ENCODE measurements at places on chromosomes 12 and 14. TPM values are rescaled to one million over a fixed set of nuclear protein-coding genes. Genes with fewer than 3 reads are reported as not detected.

Gene POP5
- total RNA-seq, result 25.7 TPM

Gene PTGER2
- not detected for total RNA-seq

Gene SLC22A17
- total RNA-seq, result 4.6 TPM

Gene GALNT9
- not detected for total RNA-seq

Gene VWF
- 2,328 TPM for total RNA-seq

Gene RAPGEF3
- total RNA-seq, result 53.6 TPM

Gene MMP14
- total RNA-seq, result 603 TPM

Gene OR4E2
- total RNA-seq, result not detected

Gene POTEM
- not detected for total RNA-seq

Gene SLC25A21
- total RNA-seq, result 0.92 TPM

DNA sequence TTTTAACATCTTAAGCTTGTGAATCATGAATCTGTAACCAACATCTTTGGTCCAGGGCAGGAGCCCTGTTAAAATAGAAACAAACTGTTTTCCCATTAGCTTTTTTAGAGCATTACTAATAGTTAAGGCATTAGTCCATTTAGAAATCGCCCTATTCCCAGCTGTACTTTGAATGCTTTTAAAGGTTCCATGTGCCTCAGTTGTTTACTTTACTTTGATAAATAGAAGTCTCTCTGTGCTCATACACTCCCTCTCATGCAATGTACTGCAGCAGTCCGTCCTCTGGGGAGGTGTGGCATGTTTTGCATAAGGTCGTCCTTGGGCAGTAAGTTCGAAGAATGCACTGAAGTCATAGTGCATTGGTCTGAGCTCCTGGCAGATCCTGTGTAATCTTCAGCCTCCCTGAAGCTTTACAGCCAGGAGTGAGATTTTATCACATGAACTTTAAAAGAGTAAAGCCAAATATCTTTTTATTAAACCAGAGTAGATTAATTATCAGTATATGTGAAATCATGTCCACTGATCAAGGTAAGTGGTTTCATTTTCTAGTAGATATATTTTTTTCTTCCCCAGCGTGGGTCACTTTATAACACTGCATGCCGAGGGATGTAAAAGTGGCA is 134.7 kb downstream of the FGD4 start:
- peak; percentile 89 for DNase-seq

DNA sequence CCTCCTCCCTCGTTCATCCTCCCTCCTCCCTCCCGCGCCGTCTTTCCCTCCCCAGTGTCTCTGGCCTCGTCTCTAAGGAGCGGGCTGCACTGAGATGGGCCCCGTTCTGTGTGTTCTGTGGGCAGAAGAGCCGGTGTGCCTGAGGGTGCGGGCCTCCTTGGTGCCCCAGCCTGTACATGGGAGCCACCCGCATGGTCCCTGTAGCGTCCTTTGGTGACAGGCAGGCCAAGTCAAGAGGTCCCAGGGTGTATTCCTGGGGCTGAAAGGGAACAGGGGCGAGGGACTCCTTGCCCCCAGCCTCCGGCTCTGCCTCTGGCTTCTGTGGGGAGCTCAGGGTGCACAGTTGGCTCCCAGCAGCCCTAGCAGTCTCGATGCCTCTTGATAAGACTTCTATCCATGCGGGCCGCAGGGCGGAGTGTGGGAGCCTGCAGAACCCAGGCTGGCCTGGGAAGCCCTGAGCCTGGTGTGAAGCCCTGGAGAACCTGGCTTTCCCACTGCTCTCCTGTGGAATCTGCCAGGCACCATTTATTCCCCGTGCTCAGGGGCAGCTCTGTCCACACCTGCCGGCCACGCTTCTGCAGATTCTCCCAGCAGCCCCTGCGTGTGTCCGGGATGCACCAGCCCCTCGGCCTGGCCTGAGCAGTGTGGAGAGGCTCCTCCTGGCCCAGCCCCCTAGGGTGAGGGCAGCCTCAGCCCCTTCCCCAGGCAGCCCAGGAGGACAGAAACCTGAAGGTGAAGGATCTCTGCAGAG is 181.3 kb downstream of the KIF26A start:
- DNase-seq, result no peak

GRCh38 chr12:750366-751191 is 1.8 kb upstream of the WNK1 start:
- no peak for DNase-seq

- no peak for DNase-seq
These were observed 493.2 kb upstream of the GARIN6 start for GRCh38 chr12:99154216-99154982.

DNA sequence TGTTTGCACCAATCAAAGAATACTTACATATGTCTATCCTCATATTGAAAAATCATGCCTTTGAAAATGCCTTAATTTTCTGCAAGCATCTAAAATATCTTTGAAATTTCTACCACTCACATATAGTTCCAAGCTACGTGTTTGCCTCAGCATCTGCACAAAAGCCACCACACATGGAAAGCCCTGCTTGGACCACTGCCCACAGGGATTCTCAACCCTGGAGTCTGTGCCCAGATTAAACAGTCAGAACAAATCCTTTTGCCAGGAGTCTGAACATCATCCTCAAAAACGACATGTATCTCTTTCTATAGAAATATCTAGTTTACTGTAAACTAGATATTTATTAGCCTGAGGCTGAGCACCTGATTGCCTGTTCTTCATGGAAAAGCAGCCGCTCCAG is 32.6 kb downstream of the ARMH4 start:
- DNase-seq, result no peak

GRCh38 chr14:106586098-106586704 is 1059.8 kb downstream of the TMEM121 start:
- no peak for DNase-seq

DNA sequence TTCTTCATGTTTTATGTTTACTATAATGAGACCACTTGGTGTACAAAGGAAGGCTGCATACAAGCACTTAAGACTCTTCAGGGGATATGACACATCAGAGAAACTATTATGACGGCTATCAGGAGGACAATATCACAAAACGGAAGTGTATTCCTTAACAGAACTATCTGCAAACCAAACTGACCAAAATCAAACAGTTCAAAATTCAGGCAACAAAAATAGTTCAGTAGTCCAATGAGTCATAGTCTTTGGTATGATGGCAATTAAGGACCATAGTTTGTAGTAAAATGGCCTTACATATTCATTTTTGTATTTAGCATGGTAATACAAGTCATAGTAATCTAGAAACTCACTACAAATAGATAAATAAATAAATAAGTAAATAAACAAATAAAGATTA is 1638.7 kb upstream of the SEL1L start:
- DNase-seq, result no peak

- no peak for DNase-seq
These were observed 104.3 kb upstream of the MAX start for GRCh38 chr14:65206448-65207096.

DNA sequence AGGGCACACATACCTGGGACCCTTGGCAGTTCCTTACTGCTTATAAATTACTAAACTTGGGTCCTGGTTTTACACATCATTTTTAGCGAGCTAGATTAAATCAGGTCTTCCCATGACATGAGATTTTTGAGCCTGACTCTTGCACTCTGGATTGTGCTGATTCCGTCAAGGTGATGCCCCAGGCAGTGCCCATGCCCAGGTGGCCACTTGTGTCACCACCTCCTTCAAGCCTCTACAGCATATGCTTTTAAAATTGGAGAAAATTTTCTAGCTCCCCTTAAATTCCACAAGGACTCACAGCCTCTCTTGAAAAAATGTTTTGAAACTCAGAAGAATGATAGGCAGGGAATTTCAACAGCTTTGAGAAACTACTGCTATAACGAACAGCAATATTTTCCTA is 9.6 kb downstream of the PTPN21 start:
- DNase-seq, result no peak

GRCh38 chr14:35949920-35950513 is 123.9 kb downstream of the BRMS1L start:
- DNase-seq, result no peak

DNA sequence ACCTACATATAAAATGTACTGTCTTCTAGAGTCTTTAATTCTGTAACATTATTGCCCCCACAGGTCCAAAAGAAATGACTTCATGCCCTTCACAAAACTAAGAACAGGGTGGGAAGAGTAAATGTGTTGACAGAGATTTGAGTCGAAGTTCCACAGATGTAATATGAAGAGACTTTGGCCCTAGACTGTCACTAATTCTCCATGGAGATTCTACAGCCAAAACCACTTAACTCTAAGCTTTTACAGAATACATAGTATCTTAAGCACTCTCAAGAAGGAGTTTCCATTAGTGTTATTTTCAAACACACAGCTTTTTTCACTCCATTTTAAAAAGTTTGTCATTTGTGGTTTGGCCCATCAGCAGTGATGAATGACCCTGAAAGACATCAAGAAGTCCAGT is 56.3 kb downstream of the ABCC9 start:
- DNase-seq, result no peak

GRCh38 chr12:53078425-53079225 is 565 bp downstream of the SPRYD3 start:
- no peak for DNase-seq

DNA sequence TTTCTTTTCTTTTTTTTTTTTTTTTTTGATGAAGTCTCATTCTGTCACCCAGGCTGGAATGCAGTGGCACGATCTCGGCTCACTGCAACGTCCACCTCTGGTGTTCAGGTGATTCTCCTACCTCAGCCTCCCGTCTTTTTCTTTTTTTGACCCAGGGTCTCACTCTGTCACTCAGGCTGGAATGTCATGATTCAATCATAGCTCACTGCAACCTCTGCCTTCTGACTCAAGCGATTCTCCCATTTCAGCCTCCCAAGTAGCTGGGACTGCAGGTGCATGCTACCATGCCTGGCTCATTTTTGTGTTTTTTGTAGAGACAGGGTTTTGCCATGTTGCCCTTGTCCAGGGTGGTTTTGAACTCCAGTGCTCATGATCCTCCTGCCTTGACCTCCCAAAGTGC is 12.0 kb downstream of the FUT8 start:
- DNase-seq, result no peak

DNA sequence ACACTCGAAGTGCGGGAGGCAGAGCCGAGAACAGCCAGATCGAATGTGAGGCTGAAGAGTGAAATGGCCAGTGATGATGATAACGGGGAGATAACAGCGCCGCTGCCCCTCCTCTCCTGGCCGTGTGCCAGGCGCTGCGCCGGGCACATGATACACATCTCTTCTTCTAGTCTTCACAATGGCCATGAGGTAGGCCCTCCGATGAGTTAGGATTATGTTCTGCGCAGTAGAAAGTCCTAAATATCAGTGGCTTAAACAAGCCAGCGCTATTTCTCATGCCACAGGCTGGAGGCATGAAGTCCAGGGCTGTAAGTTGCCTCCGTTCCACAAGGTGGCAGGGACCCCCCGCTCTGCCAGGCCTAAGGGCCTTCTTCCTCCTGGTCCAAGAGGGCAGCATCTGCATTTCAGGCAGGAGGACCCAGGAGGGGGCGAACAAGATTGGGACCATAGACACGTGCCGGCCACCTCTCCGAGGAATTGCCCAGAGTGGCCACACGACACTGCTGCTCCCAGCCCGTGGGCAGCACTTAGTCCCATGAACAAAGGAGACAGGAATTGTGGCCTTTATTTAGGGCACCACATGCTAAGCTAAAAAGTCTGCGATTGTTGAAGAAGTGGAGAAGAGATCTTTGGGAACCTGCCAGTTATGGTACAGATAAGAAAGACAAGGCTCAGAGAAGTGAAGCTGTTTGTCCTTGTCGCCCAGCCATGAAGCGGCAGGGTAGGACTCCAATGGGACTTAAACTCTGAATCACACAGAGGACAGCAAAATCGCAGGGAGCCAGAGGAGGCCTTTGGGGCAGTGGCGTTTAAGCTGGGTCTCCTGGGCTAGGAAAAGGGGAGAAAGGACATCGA is 10.9 kb upstream of the HVCN1 start:
- DNase-seq, result no peak

- no peak for DNase-seq
These were observed 122.5 kb upstream of the CNTN1 start for GRCh38 chr12:40569626-40570179.

DNA sequence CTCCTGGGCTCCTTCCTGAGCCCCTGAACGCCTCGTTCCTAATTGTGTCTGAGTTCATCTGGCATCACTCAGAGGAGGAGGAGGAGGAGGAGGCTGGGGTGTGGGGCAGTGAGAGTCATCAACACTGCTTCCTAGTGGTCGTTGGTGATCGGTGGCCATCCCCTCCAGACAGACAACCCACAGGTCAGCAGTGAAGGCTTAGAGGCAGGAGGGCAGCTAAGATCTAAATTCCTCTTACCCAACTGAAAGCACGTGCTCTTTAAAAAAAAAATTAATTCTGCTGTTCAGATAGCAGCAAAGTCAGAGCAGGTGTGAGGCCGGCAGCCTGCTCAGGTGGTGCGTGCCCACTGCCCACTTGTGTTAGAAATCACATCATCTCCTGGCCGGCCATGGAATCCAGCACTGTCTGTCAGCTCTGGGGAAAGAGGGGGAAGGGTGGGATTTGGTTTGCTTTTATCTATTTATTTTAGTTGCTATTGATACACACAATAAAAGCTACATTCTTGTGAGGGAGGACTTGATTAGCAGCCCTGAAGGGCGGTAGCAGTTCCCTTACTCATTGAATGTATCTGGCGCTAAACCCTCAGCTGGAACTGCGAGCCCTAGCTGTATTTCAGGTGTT is 46.6 kb downstream of the PPP2R5C start:
- DNase-seq, result no peak

GRCh38 chr12:22919883-22920282 is 294.9 kb downstream of the ETNK1 start:
- DNase-seq, result no peak

GRCh38 chr12:39846304-39846703 is 226.7 kb upstream of the ABCD2 start:
- no peak for DNase-seq

DNA sequence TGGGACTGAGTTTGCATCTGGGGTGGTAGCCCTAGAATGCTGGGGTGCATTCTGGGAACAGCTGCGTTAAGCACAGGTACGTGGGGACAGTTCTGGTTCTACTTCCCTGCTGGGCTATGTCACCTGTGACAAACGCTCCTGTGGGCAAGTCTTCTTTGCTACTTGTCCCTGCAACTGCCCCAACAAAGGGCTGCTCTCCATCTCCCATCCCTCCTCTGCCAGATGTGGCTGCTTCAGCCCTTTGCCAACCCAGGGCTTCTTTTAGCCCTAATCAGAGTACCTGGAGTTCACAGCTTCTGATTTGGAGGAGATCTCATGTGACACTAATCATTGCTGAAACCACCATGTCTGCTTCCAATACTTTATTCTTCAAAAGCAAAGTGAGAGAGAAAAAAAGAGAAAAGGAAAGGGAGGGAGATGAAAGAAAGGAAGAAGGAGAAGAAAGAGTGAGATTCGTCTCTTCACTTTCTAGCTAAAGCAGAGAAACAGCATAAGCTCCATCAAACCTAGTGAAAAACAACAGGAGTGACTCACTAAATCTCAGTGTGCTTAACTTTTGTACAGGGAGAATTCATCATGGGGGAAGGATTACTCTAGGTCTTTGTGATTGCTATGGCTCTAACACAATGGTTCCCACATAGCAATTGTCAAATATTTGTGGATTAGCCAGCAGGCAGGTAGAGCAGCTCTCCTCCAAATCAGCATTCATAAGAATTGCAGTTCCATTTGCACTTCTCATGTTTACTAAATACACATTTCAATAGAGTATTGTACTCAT is 174.8 kb downstream of the LRIG3 start:
- DNase-seq, result no peak

- no peak for DNase-seq
These were observed 4.1 kb downstream of the MAP1LC3B2 start for GRCh38 chr12:116563262-116563661.

GRCh38 chr14:64950889-64951288 is 8.3 kb upstream of the GPX2 start:
- DNase-seq, result no peak

- DNase-seq, result peak; percentile 84
These were observed 53.1 kb upstream of the NPFF start for GRCh38 chr12:53560351-53560750.
